ENCODE measurements at places on chromosomes 4 and X.

- no peak for DNase-seq
These were observed 880.6 kb upstream of the FRG1 start for GRCh38 chr4:189060104-189060503.

DNA sequence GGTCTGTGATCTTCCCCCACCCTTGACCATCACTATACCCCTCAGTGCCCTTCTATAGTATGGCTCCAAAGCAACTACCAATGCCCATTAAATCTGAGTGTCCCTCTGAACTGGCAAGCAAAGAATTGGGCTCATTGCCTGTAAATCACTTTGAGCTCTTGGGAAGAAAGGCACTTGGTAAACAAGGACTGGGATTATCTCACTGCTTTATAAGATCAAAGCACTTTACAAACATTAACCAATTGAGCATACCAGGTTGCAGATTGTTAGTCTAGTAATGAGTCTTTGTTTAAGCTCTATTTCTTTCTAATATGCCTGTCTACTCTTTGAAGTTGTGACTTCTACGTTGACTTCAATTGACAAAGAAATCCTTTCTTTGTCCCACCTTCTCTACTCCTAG is 34.1 kb downstream of the AREG start:
- no peak for DNase-seq

GRCh38 chrX:82528525-82528924 is 979.6 kb upstream of the POU3F4 start:
- no peak for DNase-seq

GRCh38 chrX:39613482-39613995 is 484.2 kb downstream of the BCOR start:
- no peak for DNase-seq

Data from activated CD8-positive, alpha-beta memory T cell treated with anti-CD3 and anti-CD28 coated beads for 48 hours (primary cell).